SK-N-SH treated with all-trans-retinoic acid at 6 μM for 48 hours (cell line): ENCODE measurements at places on chromosomes 12 and 14.
A peak's percentile ranks its signal among the peaks of the same experiment; 100 is the strongest.

GRCh38 chr14:102717276-102717675 is 60.0 kb upstream of the TRAF3 start:
- no peak for ATAC-seq

DNA sequence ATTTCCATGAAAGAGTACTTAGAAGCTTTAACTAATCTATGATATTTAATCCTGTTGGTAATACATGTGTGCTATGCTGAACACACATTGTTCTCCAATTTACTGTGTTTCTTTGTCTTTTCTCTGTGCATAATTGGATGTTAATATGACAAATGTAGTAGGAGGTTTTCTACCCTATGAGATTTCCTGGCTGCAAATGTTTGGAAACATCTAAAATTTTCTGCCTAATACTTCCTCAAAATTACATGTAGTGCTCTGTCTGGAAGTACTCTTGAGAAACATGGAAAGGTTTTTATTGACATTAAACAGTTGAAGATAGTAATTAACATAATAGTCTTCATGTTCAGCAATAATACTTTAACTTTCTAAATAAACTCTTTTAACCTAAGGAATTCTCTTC is 213.0 kb downstream of the KITLG start:
- ATAC-seq, result no peak

GRCh38 chr14:61485661-61486060 is 164.3 kb downstream of the PRKCH start:
- no peak for ATAC-seq

GRCh38 chr14:77459072-77459723 is 1.3 kb downstream of the AHSA1 start:
- peak; percentile 26 for ATAC-seq
